ENCODE measurements at places on chromosomes 3 and 15. TPM values are rescaled to one million over a fixed set of nuclear protein-coding genes. Genes with fewer than 3 reads are reported as not detected.

The MUC20 gene
- total RNA-seq, result not detected

The ECE2 gene
- total RNA-seq, result not detected

The DLEC1 gene
- total RNA-seq, result under 0.01 TPM

The ANKRD63 gene
- not detected for total RNA-seq

The OR5K2 gene
- total RNA-seq, result not detected

The ADAMTSL3 gene
- total RNA-seq, result under 0.01 TPM

The CCDC39 gene
- not detected for total RNA-seq

The TRANK1 gene
- total RNA-seq, result 9.4 TPM

The MRPL46 gene
- total RNA-seq, result 7.6 TPM

The WDR72 gene
- not detected for total RNA-seq

The CEMIP gene
- total RNA-seq, result 3.9 TPM

The SEMA3F gene
- 0.23 TPM for total RNA-seq

The NCBP2 gene
- 101 TPM for total RNA-seq

The CELSR3 gene
- total RNA-seq, result 0.89 TPM

The HESX1 gene
- not detected for total RNA-seq

The ENTPD3 gene
- total RNA-seq, result 0.14 TPM

The TM4SF4 gene
- not detected for total RNA-seq

The FHIT gene
- total RNA-seq, result 1.2 TPM

The CHDH gene
- not detected for total RNA-seq

The ADAM10 gene
- total RNA-seq, result 284 TPM

The PPP2R3A gene
- 6.5 TPM for total RNA-seq

The HHLA2 gene
- total RNA-seq, result 0.05 TPM

The TMEM266 gene
- total RNA-seq, result not detected

The SCN11A gene
- total RNA-seq, result not detected

The UBA3 gene
- 64.1 TPM for total RNA-seq

The ZFAND6 gene
- 124 TPM for total RNA-seq

The KPNA1 gene
- 40.1 TPM for total RNA-seq

The CCDC71 gene
- 19.7 TPM for total RNA-seq

The CASR gene
- not detected for total RNA-seq

The ANKRD34C gene
- total RNA-seq, result not detected

The EHHADH gene
- 2.4 TPM for total RNA-seq

The GHRL gene
- not detected for total RNA-seq

The MUC4 gene
- not detected for total RNA-seq

The FEZF2 gene
- not detected for total RNA-seq

The NR2E3 gene
- total RNA-seq, result under 0.01 TPM

The STRIT1 gene
- total RNA-seq, result not detected

The SMCO1 gene
- total RNA-seq, result not detected

The CCR3 gene
- not detected for total RNA-seq

The AMIGO3 gene
- not detected for total RNA-seq

The SERINC4 gene
- not detected for total RNA-seq
